ENCODE measurements at places on chromosomes 7 and 10. TPM values are rescaled to one million over a fixed set of nuclear protein-coding genes. Genes with fewer than 3 reads are reported as not detected.

- DNase-seq, result no peak
These were observed 3.1 kb upstream of the CRTAC1 start for GRCh38 chr10:98033515-98033914.

- no peak for DNase-seq
These were observed 48.6 kb upstream of the MKI67 start for GRCh38 chr10:128174581-128175559.

DNA sequence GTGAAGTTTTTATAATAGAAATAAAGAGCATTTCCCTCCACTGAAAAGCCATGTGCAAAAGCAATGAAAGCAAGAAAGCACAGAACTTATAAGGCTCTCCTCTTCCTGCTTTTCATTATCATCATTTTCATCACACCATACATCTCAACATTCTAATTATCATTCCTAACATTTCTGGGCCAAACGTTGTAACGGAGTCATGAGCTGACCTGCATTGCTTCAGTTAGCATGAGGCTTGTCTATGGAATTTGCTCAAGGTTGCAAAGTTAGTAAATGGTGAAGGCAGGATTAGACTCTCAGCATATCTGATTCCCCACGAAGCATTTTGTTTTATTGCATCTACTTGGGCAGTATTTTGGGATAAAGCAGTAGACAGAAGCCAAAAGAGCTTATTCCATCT, 11.4 kb downstream of the SCIN start:
- no peak for DNase-seq

GRCh38 chr10:114682532-114682931, 24.5 kb upstream of the ABLIM1 start:
- DNase-seq, result no peak

DNA sequence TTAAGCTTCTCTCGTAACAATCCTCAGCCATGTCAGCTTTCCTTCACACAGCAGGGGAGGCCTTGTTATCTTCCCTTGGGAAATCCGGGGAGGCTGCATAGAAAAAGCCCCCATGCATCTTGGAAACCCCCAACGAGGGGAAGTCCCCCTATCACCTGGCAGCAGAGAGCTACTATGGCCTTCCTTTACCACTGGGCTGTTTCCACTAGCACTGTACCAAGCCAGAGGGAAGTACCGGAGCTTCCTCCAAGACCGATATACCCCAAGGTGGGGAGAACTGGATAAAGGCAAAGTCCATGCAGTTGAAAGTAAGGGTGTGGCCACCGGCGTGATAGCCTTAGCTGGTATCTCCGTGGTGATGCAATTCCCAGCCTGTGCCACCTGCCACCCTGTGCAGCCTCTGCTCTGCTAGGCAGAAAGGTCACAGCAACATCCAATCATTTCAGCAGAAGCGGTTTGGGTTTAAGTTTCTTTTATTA, 4.4 kb upstream of the CLIP2 start:
- peak; percentile 81 for DNase-seq

Gene NPM3
- 22.1 TPM for total RNA-seq

DNA sequence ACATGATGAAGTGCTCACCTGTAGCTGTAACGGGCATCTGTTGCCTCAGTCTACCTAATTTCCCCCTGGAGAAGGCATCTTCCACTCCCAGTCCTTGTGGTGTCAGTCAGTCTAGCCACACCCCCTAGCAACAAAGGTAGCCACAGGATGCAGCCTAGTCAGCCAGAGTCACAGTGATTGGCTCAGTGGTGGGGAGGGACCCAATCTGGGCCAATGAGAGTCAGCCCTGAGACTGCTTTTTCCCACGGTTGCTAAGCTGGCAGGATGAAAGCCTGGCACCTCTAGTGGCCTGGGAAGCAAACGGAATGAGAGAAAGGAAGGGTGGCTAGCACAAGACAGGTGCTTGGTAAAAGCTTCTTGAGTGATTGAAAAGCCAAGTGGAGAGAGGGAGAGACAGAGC, 118.6 kb downstream of the SH3PXD2A start:
- no peak for DNase-seq

GRCh38 chr7:110804501-110804900, 286.4 kb upstream of the LRRN3 start:
- no peak for DNase-seq

DNA sequence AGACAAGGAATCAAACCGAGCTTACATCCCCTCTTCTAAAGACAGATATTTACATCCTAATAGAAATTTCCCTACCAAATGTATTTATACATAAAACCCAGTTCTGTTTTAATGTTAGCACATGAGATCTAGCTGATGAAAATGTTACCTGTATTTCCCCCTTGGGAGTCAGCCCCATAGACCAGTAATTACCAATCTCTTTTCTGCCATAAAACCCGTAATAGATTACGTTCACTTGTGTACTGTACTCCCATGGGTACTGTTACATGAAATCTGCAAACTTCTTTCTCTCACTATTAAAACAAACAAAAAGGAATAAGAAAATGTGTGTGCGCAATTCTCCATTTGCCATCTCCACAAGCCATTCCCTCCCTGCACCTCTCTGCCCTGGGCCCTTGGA, 450.9 kb downstream of the CALN1 start:
- DNase-seq, result no peak

Gene HMX3
- 0.36 TPM for total RNA-seq

DNA sequence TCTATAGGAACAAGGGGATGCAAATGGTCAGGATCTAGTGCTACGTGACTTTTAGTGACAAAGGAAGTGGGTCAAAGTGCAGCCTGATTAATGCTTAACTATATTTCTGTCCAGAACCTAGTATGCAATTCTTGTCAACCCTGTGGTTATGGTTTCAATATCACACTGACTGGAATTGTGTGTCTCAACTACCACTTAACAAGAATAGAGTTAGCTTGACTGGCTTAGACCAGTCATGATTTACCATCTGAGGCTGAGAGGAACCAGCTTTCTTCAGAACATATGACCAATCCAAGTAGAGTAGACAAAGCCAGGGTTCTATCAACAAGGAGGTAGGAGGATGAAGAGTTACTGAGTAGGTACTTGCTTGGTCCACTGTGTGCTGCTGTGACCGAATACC, 54.4 kb downstream of the MYPN start:
- no peak for DNase-seq

DNA sequence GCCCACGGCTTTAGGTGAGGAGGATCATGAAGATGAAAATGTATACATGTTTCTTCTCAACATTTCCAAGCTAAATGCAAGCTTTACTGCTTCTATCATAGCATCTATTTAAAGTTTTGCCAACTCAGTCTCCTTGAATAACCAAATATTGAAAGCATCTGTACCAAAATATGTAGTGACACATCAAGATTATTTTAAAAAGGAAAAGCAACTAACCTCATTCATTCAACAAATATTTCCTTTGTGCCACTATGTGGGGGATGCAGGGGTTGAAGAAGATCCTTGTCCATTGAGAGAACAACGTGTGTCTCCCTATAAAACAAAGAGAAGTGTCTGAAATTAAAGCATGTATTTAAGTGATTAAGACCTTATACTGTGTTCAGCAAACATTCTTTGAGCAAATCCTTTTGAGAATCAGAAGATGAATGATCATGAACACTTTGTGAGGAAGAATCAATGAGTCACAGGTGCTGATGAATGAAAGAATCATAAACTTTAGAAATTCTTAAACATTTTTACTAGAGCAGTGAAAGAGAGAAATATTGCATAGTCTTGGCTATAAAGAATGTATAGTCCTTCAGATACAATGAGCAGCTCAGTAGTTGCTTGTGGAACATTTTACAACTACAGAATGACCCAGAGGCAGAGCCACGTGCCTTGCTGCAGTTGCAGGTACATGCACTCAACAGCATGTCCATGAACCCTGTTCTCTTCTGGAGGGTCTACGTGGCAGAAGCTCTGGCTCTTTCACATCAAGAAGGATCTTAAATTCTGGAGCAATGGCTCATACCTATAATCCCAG, 13.9 kb downstream of the TAS2R60 start:
- no peak for DNase-seq

- no peak for DNase-seq
These were observed 86.8 kb upstream of the CCDC71L start for GRCh38 chr7:106747804-106748203.

GRCh38 chr7:44163591-44163990, 22.5 kb upstream of the MYL7 start:
- no peak for DNase-seq

Gene PCLO
- 7.2 TPM for total RNA-seq

GRCh38 chr7:91465595-91466061, 201.4 kb downstream of the FZD1 start:
- DNase-seq, result no peak

GRCh38 chr7:20458521-20458920, 127.8 kb downstream of the ITGB8 start:
- no peak for DNase-seq

DNA sequence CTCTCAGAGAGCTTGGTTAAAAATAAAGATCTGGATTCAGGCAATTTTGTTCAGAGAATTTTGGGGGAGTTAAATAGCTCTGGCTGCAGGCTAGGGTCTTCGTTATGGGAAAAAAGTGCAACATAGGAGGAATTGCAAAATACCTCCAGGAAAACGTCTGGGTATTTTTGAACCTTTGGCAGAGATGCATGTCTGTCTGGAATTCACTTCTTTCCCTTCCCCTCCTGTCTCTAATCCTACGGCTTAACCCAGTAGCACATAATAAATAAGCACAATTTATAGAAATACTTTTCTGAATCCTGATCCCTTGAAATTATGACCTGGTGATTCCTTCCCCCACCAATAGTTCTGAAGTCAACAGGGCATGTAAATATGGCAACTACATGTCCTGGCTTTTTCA, 19.3 kb upstream of the NUP205 start:
- no peak for DNase-seq

Gene NME8
- total RNA-seq, result not detected

GRCh38 chr7:135678612-135679575, 16.6 kb downstream of the STMP1 start:
- DNase-seq, result no peak

GRCh38 chr10:112554263-112554662, 107.2 kb downstream of the VTI1A start:
- DNase-seq, result no peak

Gene PNLIP
- not detected for total RNA-seq

Gene LRIT2
- total RNA-seq, result not detected

DNA sequence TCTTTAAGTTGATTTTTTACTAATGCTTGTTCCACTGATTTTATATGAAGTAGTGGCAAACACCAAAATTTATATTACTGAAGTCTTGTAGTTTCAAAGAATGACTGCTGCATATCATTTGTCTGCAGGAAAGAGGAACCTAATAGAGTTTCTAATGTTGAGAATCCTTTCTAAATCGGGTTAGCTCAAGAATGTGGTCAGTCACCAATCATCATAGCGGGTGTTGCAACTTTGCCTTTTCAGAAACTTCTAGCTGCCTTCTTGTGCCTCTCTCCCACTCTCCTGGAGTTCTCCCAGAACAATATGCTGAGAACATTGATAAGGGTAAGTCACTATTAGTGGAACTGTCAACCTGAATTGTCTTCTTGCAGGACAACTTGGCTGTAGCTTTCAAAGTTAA, 524.8 kb upstream of the SORCS1 start:
- DNase-seq, result no peak

DNA sequence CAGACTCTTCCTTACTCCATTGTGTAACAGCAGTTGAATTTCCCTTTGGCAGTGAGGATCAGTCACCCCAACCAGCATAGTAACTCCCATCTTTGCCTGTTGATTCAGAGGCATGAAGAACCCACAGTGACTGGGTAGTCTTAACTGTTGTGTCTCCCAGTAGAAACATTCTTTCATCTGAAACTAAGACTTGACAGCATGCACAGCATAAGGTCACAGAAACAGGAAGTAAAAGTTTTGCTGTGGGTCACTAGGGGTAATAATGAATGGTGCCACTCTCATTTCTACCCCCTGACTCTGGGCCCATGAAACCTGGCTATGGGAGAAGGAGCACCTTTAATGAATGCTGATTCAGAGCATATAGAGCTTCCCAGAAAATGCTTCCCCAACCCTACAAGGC, 8.3 kb upstream of the FRMPD2 start:
- DNase-seq, result no peak

GRCh38 chr7:157616426-157616825, 279.6 kb downstream of the DNAJB6 start:
- DNase-seq, result no peak

- no peak for DNase-seq
These were observed 774.5 kb upstream of the COBL start for GRCh38 chr7:52091101-52091500.

GRCh38 chr10:103433858-103434257, 18.3 kb downstream of the CALHM2 start:
- no peak for DNase-seq

Gene PAX4
- total RNA-seq, result 0.98 TPM

GRCh38 chr7:101179713-101180112, 380 bp downstream of the NAT16 start:
- DNase-seq, result no peak

- DNase-seq, result no peak
These were observed 41.1 kb downstream of the SUGCT start for GRCh38 chr7:40175725-40176510.

- no peak for DNase-seq
These were observed 50.0 kb upstream of the BET1 start for GRCh38 chr7:94054130-94054529.

Gene CYCS
- 391 TPM for total RNA-seq

DNA sequence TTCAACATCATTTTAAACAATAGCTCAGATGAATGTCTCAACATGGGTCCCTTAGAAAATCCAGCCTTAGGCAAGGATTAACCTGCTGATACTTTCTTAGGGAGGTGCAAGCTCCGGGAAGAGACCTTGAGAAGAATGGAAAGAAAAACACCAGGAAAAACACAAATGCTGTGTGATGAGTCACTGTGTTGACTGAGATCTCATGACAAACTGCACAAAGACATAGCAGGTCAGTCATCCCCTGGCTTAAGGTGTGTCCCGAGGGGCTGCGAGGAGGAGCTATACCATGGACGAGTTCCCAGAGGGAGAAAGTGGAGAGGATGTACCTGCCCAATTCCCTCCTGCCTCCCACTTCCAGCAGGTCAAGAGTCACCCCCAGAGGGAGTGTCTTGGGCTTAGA, 98.0 kb downstream of the TEX36 start:
- no peak for DNase-seq

Gene ZEB1
- 8.5 TPM for total RNA-seq

- DNase-seq, result no peak
These were observed 29.8 kb downstream of the SEM1 start for GRCh38 chr7:96679886-96680285.

Data from left colon (tissue), 2 donors.